ENCODE measurements at places on chromosomes 2 and 18.

DNA sequence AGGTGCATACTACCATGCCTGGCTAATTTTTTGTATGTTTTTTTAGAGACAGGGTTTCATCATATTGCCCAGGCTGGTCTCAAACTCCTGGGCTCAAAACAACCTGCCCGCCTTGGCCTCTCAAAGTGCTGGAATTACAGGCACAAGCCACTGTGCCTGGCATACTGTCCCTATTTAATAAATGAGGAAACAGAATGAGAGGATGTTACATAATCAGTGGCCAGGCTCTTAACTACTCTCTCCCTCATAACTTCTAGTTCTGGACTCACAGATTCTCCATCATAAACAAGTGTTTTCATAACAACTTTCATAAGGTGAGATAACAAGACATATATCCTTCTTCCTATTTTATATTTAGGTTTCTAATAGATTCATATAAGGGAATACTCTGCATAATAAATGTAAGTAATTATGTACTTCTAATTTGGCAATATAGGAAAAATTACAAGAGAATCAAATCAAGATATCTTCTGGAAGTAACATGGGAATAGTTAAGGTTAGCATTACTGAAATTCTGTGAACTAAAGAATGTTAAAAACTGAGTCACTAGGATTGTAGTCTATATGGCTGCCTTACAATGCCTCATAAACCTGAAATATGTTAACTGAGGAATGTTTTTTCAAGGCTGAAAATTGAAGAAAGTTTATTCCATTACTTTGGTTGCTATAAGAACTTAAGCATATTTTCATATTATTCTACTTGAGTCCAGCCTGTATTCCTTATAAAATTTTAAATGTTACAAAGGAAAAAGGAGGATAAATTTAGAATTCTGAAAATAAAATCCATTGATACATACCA is 71.3 kb downstream of the SLC25A12 start:
- no peak for DNase-seq

DNA sequence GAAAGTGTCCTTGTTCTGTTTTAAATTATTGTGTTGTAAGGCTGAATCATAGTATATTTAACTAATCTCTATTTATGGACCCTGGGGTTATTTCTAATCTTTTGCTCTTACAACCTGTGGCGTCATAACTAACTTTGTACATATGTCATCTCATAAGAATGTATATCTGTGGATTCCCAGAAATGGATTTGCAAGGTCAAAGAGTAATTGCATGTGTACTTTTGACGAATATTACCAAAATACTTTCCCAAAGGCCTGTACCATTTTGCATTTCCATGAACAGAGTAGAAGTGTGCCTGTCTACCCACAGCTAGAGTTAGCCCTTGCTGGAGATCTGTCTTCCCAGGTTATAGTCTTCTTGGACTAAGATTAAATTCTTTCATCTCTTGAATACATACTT is 42.8 kb downstream of the SEMA4F start:
- no peak for DNase-seq

GRCh38 chr2:60958800-60959199 is 58.7 kb upstream of the PEX13 start:
- DNase-seq = no peak

GRCh38 chr2:40224318-40224717 is 227.6 kb downstream of the SLC8A1 start:
- no peak for DNase-seq

- DNase-seq = no peak
Observed at GRCh38 chr2:235900631-235901030, 267.6 kb downstream of the GBX2 start.

DNA sequence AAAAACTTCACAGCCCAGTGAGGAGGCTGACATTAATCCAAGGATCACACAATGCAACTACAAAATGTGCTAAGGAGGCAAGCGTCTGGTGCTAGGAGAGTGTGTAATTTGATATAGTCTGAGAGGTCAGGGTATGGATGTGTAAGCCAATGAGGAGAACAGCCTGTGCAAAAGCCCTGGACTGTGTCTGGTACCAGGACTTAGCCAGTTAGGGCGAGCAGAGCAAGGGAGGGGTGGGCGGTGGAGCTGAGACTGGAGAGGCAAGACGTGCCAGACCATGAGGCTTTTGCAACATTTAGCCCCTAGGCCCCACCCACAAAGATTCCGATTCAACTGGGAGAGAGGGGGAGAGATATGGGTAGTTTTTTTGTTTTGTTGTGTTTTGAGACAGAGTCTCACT is 33.5 kb upstream of the SPRED2 start:
- no peak for DNase-seq

DNA sequence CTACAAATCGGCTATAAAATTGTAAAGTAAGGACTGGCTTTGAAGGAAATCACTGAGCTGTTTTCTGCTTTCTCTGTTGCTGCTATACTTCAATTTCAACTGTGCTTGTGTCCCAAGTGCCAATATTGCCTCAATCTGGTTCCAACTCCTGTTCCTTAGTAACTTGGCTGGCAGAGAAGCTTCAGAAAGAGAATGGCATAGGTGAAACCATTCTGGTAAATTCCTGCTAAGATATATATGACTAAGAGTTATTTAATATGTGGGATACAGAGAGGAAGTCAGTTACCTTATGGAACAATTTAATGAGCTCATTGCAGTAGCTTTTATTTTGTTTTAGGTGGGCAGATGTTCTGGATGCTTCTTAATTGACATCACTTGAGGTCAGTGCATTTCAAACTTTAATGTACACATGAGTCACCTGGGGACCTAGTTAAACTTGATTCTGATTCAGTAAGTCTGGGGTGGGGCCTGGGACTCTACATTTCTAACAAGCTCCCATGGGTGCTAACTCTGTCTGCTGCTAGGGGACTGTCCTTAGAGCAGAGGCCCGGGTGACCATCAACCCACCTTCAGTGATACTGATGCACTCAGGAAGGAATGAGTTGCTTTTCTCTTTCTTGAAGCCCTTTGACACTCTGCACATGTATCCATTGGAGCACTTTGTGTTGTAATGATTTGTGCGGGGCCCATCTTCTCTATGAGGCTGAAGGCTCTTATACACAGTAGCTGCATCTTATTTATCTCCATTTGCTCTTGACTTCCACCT is 47.6 kb downstream of the LIPG start:
- DNase-seq = no peak

- no peak for DNase-seq
Observed at GRCh38 chr2:73156539-73157124, 43.9 kb upstream of the RAB11FIP5 start.

- DNase-seq = no peak
Observed at GRCh38 chr2:84084856-84085255, 374.2 kb downstream of the SUCLG1 start.

GRCh38 chr2:218003981-218004419 is 1.2 kb upstream of the TNS1 start:
- no peak for DNase-seq

DNA sequence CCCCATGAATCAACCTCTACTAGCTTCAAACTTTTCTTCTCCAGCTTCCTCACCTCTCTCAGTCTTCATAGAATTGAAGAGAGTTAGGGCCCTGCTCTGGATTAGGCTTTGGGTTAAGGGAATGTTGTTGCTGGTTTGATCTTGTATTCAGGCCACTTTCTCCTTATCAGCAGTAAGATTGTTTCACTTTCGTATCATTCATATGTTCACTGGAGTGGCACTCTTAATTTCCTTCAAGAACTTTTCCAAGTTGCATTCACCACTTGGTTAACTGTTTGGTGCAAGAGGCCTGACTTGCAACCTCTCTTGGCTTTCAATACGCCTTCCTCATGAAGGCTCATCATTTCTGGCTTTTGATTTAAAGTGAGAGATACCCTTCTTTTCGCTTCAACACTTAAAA is 22.8 kb downstream of the OXER1 start:
- no peak for DNase-seq

All from stimulated activated CD8-positive, alpha-beta memory T cell treated with anti-CD3 and anti-CD28 coated beads, Interleukin-7, amount 100 ng/mL, for 1 hour (primary cell).